ENCODE measurements at places on chromosomes 3 and 15.

DNA sequence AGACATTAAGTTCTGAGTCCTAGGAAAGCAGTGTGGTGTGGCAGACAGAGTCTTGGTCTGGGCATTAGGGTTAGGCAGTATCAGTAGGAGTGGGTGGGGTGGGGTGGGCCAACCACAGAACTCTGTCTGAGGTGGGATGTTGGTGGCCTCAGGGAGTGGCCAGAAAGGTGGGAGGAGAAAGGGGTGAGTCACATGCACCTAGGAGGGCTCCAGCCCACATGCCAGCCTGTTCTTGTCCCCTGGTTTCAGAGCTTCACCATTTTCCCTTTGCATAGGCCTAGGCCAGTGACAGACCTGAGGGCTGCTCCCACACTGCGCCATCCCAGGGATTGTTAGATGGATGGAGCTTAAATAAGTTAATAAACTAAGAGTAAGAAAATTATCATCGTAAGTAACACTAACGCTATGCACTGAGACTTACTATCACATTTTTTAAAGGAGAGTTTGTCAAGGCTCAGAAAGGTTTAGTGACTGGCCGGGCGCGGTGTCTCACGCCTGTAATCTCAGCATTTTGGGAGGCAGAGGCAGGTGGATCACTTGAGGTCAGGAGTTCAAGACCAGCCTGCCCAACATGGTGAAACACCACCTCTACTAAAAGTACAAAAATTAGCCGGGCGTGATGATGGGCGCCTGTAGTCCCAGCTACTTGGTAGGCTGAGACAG is 33.8 kb downstream of the DNASE1L3 start:
- DNase-seq: no peak

GRCh38 chr3:126082362-126083137 is 1.4 kb downstream of the SLC41A3 start:
- DNase-seq: no peak

- no peak for DNase-seq
Measured at GRCh38 chr3:152243301-152243711, 25.4 kb upstream of the MBNL1 start.

DNA sequence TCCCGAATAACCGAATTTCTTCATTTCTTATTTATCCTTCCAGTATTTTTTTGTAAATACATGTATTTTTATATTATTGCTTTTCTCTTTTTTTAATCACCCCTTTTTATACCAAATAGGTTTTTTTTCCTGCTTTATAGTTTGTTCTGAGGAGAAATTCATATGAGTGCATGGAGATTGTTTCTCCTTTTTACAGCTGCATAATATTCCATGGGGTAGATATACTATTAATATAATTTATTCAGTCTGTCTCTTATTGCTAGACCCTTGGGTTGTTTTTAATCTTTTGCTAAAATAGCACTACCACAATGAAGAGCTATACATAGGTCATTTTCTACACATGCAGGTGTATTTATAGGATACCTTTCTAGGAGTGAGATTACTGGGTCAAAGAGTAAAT is 3.5 kb upstream of the TMEM87A start:
- DNase-seq: no peak

GRCh38 chr3:25542492-25543039 is 114.5 kb downstream of the RARB start:
- no peak for DNase-seq

All from hippocampal formation (tissue), 2 donors.